CD4-positive, alpha-beta memory T cell (primary cell): ENCODE measurements at places on chromosomes 1 and 21.

GRCh38 chr1:981491-981954, 370 bp downstream of the PERM1 start:
- no peak overlapping the region for H3K4me3 ChIP-seq
- H3K4me1 ChIP-seq: no peaks in the 10 kb centered on the region
- H3K27me3 ChIP-seq: no peaks in the 10 kb centered on the region
- no peaks in the 10 kb centered on the region for H3K36me3 ChIP-seq
- no peak for DNase-seq
- H3K27ac ChIP-seq: no peak overlapping the region

GRCh38 chr1:178501705-178502329, 5.1 kb upstream of the CLEC20A start:
- H3K36me3 ChIP-seq: no peaks in the 10 kb centered on the region
- no peaks in the 10 kb centered on the region for H3K4me1 ChIP-seq
- H3K4me3 ChIP-seq: no peak overlapping the region
- no peaks in the 10 kb centered on the region for H3K27me3 ChIP-seq

DNA sequence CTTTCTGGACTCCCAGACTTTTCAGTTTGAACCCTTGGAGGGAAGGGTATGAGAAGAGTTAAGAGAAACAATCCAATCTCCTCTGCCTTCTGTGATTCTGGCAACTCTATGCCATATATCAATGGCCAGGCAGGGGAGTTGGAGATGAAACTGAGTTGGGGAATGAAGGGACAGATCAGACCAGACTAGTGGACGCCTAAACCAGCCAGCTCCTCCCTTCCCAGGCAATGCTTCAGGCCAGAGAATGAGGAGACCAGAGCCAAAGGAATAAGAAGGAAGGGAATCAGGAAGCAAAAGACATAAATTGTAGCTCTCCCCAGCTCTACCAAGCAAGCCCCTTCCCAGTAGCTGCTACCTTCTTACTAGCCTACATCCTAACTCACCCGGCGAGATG, 22.7 kb downstream of the PLEKHA6 start:
- H3K27me3 ChIP-seq: peaks cover 4% of the 10 kb centered on the region
- H3K4me3 ChIP-seq: no peak overlapping the region
- no peaks in the 10 kb centered on the region for H3K4me1 ChIP-seq
- H3K27ac ChIP-seq: no peak overlapping the region
- no peaks in the 10 kb centered on the region for H3K36me3 ChIP-seq
- DNase-seq: no peak

- H3K27ac ChIP-seq: no peak overlapping the region
- no peak for DNase-seq
- no peaks in the 10 kb centered on the region for H3K36me3 ChIP-seq
- H3K4me1 ChIP-seq: no peaks in the 10 kb centered on the region
- no peaks in the 10 kb centered on the region for H3K27me3 ChIP-seq
- H3K4me3 ChIP-seq: no peak overlapping the region
Observed at GRCh38 chr21:29737186-29737585, 202.6 kb downstream of the GRIK1 start.

- H3K4me1 ChIP-seq: no peaks in the 10 kb centered on the region
- H3K36me3 ChIP-seq: no peaks in the 10 kb centered on the region
- H3K27ac ChIP-seq: no peak overlapping the region
- H3K4me3 ChIP-seq: no peak overlapping the region
- no peaks in the 10 kb centered on the region for H3K27me3 ChIP-seq
Observed at GRCh38 chr1:86183810-86184209, 27.2 kb upstream of the COL24A1 start.

DNA sequence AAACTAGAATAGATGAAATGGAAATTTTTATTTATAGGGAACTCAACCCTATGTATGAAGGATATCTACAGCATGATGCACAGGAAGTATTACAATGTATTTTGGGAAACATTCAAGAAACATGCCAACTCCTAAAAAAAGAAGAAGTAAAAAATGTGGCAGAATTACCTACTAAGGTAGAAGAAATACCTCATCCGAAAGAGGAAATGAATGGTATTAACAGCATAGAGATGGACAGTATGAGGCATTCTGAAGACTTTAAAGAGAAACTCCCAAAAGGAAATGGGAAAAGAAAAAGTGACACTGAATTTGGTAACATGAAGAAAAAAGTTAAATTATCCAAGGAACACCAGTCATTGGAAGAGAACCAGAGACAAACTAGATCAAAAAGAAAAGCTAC, 7.9 kb downstream of the USP1 start:
- no peaks in the 10 kb centered on the region for H3K27me3 ChIP-seq
- no peak overlapping the region for H3K27ac ChIP-seq
- peaks cover 47% of the 10 kb centered on the region for H3K36me3 ChIP-seq
- no peak overlapping the region for H3K4me3 ChIP-seq

GRCh38 chr1:55192093-55192492, 23.1 kb downstream of the USP24 start:
- no peak for DNase-seq
- no peak overlapping the region for H3K4me3 ChIP-seq
- no peaks in the 10 kb centered on the region for H3K27me3 ChIP-seq
- H3K4me1 ChIP-seq: peaks cover 65% of the 10 kb centered on the region
- H3K36me3 ChIP-seq: no peaks in the 10 kb centered on the region
- H3K27ac ChIP-seq: no peak overlapping the region
